ENCODE measurements at places on chromosomes 4 and X.

- no peak for DNase-seq
Observed at GRCh38 chrX:47224266-47224895, 5.9 kb downstream of the CDK16 start.

GRCh38 chr4:150082241-150082640 is 4.0 kb downstream of the DCLK2 start:
- no peak for DNase-seq

DNA sequence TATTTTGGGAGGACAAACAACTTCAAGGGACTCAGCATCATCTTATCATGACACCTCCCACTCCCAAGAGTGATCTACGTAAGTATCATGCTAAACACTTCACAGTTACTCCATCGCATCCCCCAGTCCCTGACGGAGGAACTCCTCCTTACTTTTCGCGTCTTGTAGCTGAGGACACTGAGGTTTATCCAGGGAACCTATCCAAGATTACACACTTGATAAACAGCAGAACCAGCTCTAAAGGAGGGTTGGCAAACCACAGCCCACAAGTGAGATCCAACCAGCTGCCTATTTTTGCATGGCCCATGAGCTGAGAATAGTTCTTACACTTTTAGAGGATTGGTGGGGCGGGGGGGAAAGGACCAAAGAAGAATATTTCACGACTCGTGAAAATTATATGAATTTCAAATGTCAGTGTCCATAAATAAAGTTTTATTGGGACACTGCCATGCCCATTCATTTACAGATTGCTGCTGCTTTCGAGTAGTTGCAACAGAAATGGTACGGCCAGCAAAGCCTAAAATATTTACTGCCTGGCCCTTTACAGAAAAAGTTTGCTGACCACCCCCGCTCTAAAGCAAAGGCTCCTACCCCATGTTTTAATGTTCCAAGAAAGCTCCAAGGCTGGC is 47.8 kb downstream of the SEPSECS start:
- no peak for DNase-seq

DNA sequence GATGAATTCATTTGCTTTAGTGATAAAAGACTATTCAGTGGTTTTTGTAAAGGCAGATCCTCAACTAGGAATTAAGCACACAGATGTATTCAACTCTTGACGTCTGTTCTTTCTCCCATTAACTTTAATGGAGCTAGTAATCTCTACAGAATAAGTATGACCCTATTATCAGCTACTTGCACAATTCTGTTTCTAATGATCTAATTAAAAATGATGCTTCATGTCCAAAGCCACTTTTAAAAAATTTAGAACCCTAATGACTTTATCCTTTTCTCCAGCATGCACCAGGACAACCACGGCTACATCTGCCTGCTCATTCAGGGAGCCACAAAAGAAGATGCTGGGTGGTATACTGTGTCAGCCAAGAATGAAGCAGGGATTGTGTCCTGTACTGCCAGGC is 85.4 kb downstream of the CBR4 start:
- no peak for DNase-seq

DNA sequence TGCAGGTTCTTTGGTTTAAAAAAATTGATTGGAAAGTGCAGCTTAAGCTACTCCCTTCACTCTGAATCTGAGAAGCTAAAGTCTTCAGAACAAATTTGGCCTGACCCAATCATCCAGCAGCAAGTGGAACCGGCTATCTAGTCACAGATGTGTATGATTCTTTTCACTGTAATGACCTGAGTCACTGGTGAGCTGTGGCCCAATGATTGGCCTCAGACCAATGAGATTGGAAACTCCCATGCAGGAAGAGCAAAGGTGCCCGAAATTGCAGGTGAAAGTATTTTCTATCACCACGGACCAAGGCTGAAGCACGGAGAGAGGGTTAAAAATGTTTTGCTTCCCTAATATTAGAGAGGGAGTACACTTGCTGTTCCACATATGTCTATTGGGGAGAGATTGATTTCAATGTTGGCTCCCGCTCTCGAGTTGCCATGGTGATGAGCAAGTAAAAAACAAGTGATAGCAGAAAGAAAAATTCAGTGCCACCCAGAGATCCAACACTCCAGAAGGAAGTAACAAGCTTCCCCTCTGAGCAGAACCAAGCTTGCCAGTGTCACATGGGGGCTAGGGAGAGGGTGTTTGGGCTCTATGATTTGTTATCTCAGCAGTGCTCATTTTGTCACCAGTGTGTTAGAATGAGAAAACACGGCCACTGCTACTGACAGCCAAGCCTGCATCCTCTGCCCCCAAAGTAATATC is 11.2 kb downstream of the RIPPLY1 start:
- DNase-seq = no peak

DNA sequence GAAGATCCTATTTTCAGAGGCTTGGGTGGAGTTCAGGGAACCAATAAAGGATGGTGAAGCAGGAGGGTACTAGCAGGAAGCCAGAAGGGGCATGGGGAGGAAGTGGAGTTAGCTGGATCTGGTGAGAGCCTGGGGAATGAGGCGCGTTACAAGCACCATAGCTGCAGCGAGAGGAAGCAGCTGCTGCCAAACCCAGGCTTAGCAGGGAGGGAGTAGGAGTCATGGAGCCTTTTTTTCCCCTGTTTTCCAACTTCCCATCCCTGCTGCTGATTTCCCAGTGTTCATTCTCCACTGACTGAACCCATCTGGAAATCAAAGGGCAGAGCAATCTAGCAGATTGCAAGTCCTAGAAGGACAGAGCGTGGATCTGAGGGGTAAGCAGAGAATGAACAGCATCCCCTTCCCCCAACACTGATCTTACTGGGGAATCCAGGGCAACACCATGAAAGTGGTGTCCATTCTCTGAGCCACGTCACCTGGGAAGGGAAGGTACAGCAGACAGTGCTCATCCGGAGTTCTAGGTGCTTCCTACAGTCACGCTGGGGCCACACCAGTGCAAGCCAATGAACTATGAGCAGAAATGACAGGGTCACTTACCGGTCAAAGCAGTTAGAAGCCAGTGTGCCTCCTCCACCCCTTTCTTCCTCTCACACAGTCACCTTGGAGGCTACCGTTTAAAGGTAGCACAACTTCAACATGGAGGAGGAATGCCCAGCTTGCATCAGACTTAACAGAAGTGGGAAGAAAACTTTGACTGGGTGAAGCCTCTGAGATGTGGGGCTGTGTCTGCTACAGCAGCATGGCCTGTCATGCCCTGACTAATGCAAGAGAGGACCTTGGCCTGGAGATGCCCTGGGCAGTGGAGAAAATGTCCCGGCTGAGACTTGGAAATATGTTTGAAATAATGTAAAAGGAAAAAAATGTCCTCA is 36.7 kb downstream of the SMIM20 start:
- DNase-seq = no peak

DNA sequence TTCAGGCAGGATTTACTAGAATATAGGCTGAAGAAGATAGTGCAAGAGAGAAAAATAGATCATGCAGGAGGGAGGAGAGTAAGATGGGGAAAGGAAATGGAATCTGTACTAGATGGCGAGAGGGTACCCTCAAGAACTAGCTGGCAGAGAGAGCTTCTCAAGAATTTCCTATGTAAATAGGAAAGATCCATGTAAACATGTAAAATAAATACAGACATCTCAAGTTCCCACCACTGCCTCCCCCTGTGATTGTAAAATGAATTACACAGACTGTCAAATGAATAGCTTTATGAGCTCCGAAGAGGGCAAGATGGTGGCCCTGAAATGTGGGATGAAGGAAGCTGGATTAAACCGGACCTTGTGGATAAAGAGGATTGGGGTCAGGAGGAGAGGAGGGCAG is 178.0 kb downstream of the PALLD start:
- DNase-seq = no peak

DNA sequence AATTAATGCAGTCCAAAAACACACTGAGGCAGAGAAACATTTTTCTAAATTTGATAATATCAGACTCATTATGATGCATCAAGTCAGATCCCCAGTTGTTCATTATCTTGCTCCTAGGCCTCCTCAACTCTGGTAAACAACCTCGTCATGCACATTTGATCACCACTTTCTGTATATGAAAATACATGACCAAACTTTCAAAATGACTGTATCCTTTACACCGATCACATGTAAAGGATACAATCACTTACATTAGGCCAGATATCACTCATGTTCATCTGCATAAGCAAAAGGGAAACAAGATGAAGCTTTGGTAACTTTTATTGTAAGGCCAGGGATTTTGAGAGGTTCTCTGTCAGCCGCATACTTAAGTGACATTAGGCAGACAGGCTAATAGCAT is 99.4 kb upstream of the IL1RAPL1 start:
- DNase-seq = no peak

GRCh38 chr4:103024996-103025395 is 5.5 kb upstream of the SLC9B1 start:
- no peak for DNase-seq

DNA sequence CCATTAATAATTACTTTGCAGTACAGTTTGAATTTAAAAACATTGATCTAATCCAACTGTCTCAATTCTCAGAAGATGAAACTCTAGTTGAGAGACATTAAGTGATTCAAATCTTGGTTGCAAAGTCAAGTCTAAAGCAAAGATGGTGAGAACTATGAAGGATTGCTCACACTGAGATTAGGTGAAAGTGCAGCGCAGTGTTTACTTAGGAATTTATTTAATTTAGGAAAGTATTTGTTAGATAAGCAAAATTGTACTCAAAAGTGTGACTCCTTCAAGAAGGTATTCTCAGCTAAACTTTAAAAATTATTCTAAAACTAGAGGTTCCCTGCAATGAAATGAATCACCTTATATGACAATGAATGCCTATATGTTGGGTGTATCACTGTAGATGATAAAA is 454.9 kb downstream of the PDGFC start:
- no peak for DNase-seq

DNA sequence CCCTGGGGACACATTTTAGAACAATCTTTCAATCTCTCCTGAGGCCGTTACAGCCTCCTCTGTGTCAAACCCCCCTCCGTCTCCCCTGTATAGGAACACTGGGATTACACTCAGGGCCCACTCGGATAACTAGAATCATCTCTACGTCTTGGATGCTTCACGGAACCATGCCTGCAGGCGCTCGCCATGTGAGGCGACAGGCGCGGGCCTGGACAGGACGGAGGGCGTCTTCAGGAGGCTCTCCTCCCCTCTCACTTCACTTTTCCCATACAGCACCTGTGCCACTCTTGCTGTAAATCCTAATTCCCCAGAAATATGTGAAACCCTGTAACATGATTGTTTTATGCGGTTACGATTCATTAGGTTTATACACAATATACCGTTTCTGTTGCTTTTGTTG is 4.0 kb upstream of the IDUA start:
- DNase-seq = no peak

- DNase-seq = no peak
Observed at GRCh38 chr4:53120778-53121177, 245.1 kb downstream of the SCFD2 start.

Data from RKO (cell line).